Stimulated activated CD4-positive, alpha-beta T cell treated with anti-CD3 and anti-CD28 coated beads, Interleukin-4, amount 100 ng/mL, for 4 hours (primary cell): ENCODE measurements at places on chromosomes 3 and 15.

DNA sequence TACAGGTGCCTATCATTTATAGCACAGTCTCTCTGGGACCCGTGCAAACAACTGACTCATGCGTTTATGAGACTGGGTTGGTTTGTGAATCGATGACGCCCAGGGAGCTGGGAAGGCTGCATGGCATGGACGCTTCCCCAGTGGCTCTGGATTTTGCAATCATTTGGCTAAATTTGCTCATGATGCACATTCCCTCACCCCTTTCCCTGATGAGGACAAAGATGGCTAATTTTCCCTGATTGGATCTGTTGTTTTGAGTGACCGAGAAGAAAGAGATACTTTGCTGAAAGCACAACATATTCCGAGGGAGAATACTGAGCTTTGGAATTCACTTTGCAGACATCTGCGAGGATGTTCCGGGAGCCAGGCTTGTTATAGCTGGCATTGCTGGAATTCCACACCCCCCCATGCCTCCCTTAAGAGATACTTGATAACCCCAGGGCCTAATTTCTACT, 51.1 kb downstream of the CGNL1 start:
- no peak for DNase-seq

- DNase-seq, result no peak
Observed at GRCh38 chr15:90407871-90408317, 19.9 kb downstream of the IQGAP1 start.

GRCh38 chr3:151331696-151332095, 2.3 kb upstream of the P2RY13 start:
- DNase-seq, result no peak

DNA sequence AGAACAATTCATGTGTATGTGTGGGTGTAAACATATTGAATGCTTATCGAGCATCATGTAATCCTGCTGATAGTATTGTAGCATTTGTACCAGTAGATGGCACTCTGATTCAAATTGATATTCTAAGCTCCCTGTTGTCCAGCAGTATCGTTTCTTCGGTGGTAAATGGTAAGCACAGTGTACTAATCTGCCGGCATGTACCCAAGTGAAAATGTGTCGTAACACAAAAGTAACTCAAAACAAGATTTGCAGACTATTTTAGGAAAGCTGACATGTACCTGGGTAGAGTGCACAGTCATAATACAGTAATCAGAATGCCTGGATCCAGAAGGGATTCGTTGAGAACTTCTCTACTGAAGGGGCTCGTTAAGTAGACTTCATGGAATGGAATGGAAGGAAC, 31.7 kb upstream of the MNS1 start:
- no peak for DNase-seq

GRCh38 chr15:75348562-75349350, 1.9 kb downstream of the NEIL1 start:
- DNase-seq, result no peak

DNA sequence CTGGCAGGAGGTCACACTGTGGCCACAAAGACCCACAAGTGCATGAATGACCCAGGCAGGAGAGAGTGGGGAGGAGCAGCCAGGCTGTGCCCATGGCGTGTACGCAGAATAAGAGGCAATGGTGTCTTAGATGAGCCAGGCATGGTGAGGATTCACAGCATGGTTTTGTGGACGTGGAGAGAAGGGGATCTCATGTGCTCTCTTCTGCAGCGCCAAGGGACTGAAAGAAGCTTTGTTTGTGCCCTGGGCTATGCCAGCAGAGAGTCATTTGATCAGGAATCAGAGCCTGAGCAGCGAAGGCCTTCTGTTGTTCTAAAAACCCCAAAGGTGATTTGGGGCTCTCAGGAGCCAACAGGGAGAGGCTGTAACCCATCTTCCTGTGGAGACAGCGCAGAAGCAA, 18.7 kb upstream of the RPP14 start:
- DNase-seq, result no peak

DNA sequence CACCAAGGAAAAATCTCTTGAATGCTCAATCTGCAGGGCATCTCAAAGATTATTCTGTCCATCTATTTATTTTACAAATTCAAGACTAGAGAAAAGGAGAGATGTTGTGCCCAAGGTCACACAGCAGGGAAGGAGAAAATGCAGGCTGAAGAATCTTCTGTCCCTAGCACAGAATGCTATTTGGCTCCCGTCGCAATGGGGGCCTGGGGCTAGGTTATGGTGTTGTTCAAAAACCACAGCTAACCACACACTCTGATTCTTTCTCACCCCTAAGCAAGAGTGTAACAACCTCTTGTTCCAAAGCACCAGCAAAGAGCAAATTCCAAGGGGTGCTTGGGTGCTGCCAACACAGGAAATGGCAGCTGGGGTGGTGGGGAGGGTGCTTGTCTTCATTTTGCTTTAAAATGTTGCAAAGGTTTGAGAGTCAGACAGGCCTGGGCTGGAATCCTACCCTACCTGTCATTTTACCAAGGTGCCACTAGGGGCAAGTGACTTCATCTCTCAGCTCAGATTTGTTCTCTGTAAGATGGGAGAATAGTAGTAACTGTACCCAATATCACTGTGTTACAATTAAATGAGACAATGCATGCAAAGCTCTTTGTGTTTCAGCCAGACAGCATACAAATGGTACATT, 112.5 kb downstream of the ADAMTS9 start:
- no peak for DNase-seq

DNA sequence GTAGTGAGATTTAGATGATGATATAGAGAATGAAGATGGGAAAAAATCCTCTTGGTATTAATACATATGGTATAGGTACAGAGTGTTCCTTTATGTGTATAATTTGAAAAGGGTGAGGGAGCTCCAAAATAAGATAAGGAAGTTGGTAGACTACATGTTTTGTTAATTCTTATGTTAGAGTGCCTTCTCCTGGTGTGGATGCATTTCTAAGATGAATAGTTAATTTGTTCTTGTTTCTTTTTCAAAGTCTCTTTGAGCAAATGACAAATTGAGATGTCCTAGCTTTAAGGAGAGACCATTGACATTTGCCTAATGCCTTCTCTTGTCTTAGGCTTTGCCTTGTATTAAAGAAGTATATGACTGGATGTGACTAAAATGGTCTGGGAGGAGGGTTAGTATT, 34.1 kb downstream of the AKAP13 start:
- no peak for DNase-seq

GRCh38 chr3:196843435-196844110, 24.1 kb upstream of the SENP5 start:
- DNase-seq, result no peak

GRCh38 chr15:99613887-99614647, 48.3 kb downstream of the MEF2A start:
- DNase-seq, result no peak

- DNase-seq, result no peak
Observed at GRCh38 chr3:14440531-14441239, 38.3 kb downstream of the SLC6A6 start.

- DNase-seq, result no peak
Observed at GRCh38 chr3:28577941-28578500, 229.4 kb upstream of the AZI2 start.

DNA sequence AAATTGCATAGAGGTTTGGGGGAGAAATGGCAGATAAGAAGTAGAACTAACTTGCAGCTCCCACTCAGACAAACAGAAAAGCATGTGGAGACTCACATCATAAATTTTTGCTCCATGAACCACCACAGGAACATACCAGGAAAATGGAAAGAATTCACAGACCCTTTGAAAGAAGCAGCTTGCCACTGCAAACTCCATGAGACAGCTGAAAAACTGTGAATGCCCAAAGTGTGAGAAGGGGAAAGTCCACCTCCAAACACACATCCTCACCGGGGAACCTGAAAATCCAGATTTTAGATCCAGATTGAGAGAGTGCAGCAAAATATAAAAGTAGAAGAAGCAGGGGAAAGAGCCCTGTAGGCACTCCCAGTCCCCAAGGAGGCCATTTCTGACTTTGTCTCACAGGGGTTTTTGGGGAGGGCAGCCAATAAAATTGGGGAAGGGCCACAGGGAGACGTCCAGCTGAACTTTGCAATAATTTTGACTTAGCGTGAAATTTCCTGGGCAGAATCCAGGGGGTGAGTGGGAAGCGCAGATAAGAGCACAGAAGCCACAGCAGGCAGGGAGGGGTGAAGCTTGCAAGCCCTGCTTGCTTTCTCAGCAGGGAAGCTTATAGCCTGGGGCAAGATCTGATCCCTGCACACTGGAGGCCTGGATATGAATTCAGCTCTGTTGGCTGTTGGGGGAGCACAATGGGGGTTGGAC, 183.4 kb upstream of the UBE2E2 start:
- no peak for DNase-seq

GRCh38 chr3:39147711-39148434, 5.5 kb downstream of the CSRNP1 start:
- no peak for DNase-seq

DNA sequence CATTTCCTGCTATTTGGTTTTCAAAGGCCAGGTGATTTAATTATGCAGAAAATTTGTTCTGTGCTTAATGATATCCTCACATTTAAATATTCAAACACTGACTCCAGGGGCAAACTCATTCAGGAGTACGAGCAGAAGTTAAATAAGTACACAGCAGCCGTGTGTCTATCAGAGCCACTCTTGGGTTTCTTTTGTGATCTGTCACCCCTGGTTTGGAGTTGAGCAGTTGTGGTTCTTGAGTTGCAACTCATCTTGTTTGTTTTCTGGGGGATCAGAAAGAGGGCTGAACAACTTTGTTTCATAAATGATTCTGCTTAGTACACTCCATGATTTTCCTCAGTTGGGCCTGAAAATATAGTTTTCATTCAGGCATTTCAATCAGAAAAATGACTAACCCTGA, 25.7 kb upstream of the PPP4R2 start:
- no peak for DNase-seq

GRCh38 chr3:33729993-33730392, 11.9 kb upstream of the CLASP2 start:
- no peak for DNase-seq
